ENCODE measurements at places on chromosomes 3 and 15. TPM values are rescaled to one million over a fixed set of nuclear protein-coding genes. Genes with fewer than 3 reads are reported as not detected.

DNA sequence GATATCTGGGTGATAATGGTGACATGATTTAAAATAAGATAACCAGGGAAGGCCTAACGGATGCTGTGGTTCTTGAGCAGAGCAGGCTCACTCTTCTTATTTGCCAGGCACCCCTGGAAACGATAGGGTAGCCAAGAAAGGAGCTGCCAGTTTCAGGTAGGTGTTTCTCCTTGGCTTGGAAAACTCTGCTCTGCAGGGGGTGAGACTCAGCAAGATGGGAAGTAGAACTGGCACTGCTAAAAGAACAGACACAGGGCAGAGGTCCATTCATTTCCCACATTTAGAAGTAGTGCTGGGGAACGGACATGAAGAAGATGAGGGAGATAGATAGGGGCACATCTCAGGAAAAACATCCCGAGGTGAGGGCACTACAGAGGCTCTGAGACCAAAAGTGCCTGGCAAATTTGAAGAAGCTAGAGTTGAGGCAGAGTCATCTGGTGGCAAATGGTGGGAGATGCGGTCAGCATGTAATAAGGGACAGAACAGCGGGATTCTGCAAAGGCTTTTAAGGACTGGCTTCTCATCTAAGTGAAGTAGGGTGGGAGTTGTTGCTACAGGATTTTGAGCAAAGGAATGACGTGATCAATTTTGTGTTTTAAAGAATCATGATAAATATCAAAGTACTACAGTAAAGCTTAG, 323.4 kb upstream of the PLSCR5 start:
- DNase-seq = no peak

GRCh38 chr3:47283591-47284364, 1.0 kb downstream of the KLHL18 start:
- no peak for DNase-seq

DNA sequence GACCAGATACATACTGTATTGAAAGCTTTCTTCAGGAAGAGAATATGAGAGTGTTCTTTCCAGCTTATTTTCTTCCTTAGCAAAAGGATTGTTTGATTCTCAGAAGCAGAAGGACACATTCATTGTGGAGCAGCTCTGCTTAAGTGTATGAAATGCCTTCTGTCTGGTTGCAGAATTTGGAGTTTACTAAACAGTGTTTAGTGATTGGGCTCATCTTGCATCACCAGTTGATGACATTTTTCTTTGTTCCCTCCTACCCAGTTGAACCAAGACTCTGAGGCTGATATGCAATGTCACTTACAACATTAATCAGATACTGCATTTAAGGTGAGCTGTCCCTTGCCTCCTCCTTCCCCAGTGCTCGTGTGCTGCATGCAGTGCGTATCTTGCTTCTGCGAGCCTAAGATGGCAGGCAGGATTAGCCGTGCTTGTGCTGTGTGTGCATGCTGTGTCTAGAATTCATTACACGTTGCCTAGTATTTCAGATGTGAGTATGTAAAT, 18.4 kb downstream of the ZBTB38 start:
- DNase-seq = no peak

- DNase-seq = no peak
These were observed 93.2 kb downstream of the ZNF280D start for GRCh38 chr15:56640127-56640526.

The ADGRG7 gene
- not detected for total RNA-seq

The PLXND1 gene
- total RNA-seq = 71.4 TPM

The ITIH1 gene
- not detected for total RNA-seq

The IP6K1 gene
- total RNA-seq = 50.1 TPM

The ARL6 gene
- total RNA-seq = 6.4 TPM
